ENCODE measurements at places on chromosomes 13 and 19. TPM values are rescaled to one million over a fixed set of nuclear protein-coding genes. Genes with fewer than 3 reads are reported as not detected.

NTN5 gene
- not detected for total RNA-seq

SPRY2 gene
- 26.3 TPM for total RNA-seq

ZIM2 gene
- not detected for total RNA-seq

PABPC3 gene
- total RNA-seq = under 0.01 TPM

ADPRHL1 gene
- total RNA-seq = under 0.01 TPM

FAM83E gene
- total RNA-seq = 0.65 TPM

SLAIN1 gene
- 6.8 TPM for total RNA-seq

CCDC106 gene
- total RNA-seq = 7.6 TPM

SIGLEC8 gene
- total RNA-seq = not detected

TTC9B gene
- total RNA-seq = not detected

MEIS3 gene
- 0.46 TPM for total RNA-seq

ENOX1 gene
- total RNA-seq = 8.5 TPM

LRRC25 gene
- not detected for total RNA-seq

PRTN3 gene
- not detected for total RNA-seq

MIR17HG gene
- 14.0 TPM for total RNA-seq

ERFL gene
- total RNA-seq = not detected

ZNF865 gene
- total RNA-seq = 0.65 TPM

LYL1 gene
- total RNA-seq = 99.7 TPM

CNFN gene
- not detected for total RNA-seq

All from epithelial cell of umbilical artery (primary cell).